Stimulated activated CD8-positive, alpha-beta memory T cell treated with anti-CD3 and anti-CD28 coated beads, Interleukin-7, amount 100 ng/mL, for 24 hours (primary cell): ENCODE measurements at places on chromosomes 7 and 10.

- DNase-seq, result no peak
Measured at GRCh38 chr7:15577600-15577999, 15.8 kb upstream of the AGMO start.

- DNase-seq, result no peak
Measured at GRCh38 chr10:29317423-29318021, 28.7 kb downstream of the LYZL1 start.

DNA sequence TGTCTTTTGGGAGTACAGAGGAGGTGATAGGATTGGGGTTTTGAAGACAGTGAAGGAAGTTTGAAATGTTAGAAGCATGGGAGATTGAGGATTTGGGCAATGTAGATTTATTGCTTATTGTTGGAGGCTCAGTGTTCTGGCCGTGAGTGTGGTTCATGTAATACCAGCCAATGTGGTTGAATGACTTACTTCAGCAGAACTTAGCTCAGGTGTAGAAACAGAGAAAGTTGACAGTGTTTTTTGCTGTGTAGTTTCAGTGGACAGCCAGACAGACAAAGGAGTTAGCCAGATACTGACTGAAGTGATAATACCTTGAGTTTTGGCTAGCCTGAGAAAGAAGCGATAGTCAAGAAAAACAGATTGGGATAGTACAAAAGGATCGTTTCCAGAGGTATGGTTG, 88.5 kb downstream of the AHCYL2 start:
- DNase-seq, result no peak

DNA sequence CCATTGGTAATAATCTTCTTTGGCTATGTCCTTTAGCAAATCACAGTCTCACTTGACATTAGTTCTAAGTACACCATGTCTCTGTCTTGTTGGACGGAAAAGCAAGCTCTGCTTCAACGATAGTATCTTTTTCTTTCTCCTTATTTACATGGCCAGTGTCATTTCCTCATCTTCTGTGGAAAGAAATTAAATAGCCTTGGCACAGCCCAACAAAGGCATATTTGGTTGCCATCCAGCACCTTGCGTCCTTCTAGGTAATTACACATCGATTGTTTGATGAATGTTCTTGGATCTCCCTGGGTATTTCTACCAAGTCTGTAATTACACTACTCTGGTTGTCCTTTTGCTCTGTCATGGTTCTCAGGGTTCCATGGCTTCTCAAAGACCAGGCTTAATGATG, 183.1 kb downstream of the CHN2 start:
- DNase-seq, result no peak

DNA sequence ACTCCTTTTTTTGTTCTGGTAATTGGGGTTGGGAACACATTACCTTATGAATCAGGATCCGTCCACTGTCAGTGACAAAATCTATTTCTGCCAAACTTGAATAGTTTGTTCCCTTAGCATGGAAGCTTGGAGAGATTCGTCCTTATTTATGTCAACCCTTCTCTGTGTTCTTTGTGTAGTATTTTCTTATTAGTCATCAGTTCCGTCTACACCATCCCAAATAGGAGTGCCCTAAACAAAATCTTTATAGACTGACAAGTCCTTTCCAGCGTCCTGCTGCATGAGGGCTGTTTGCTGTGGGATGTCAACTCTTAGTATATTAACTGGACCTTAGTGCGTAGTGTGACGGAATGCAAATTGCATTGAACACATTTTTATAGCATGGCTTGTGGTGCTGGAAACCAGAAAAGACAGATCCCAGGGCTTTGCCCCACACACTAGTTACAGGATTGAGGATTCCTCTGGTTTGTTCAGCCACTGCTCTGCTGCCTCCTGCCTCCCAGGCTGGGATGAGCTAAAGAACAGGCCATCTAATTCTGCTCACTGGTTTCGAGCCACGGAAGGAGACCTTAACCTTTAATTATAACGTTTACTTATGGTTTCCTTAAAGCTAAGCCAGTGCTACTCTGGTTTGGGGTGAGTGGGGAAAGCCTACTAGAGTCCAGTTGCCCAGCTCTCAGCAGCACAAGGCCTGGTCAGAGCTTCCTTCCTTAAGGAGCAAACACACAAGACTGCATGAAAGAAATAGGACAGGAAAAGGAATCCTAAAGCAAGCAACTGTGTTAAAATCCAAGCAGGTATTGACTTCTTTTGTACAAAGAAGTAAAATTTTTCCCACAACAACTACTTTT, 194.4 kb downstream of the CCSER2 start:
- DNase-seq, result no peak

DNA sequence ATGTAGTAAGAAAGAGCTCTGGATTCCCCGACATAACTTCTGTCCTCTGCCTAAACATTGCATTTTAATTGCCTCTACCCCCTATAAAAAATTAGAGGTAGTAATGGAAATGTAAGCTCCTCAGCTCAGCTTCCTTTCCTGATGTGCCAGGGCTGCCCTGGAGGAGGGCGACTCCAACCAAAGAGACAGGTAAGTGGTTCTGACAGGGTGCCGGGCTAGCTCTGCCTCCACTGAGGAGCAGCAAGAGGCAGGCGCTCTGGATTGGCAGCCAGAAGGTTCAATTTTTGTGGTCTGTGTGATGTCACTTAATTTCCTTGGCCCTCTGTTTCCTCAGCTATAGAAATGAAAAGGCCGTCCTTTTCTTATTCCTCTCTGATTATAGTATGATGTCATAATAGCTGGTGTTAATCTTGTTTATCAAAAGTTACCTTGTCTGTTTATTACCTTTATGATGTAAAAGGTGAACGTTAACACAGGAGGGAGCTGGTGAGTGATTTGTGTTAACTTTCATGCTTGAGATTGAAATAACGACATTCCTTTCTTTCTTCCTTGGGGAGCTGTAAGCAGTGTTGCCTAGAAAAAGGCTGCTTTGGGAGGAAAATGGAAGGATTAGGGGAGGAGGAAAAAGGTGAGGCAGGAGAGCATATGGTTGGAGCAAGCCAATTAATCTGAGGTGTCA, 51.8 kb downstream of the ANLN start:
- DNase-seq, result no peak

DNA sequence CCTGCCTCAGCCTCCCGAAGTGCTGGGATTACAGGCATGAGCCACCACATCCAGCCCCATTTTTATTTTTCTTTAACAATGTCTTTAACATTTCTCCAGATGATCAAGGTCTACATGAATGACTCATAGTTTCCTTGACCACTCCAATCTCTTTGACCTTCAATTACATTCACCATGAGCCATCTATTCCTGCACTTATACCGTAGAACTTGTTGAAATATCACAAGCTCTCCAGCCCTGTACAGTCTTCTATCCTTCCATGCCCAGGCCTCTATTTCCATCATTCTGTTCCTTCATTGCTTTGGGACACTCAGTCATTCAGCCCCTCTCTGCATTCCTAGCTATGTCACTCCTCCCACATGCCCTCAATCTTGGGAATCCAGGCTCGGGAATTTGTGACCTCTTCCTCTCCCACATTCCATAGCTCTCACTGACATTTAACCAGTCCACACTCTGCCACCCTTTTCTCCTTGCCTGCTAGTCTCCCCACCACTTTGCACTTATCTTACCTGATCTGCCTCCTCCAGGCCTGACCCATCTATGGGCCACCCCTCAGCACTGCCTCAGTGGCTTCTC, 151.8 kb upstream of the STK17A start:
- DNase-seq, result no peak

- no peak for DNase-seq
Measured at GRCh38 chr7:77383333-77383740, 32.8 kb downstream of the GSAP start.

GRCh38 chr7:91344911-91345310, 80.7 kb downstream of the FZD1 start:
- no peak for DNase-seq

DNA sequence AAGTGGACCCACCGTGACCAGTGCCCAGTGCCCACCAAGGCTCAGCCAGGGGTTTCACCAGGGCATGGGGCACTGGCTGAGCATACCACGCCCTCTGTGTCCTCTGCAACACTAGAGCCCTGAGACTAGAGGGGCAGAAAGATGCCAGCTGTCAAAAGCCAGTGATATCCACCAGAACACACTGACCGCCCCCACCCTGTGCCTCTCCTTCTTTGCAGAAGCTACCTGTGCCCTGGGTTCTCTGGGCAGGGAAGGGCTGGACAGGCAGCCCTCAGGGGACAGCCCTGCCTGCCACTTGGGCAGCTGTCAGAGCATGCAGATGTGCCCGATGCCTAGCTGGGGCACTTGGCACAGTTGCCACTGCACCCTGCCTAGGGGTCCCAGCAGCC, 494 bp downstream of the VSIR start:
- no peak for DNase-seq

DNA sequence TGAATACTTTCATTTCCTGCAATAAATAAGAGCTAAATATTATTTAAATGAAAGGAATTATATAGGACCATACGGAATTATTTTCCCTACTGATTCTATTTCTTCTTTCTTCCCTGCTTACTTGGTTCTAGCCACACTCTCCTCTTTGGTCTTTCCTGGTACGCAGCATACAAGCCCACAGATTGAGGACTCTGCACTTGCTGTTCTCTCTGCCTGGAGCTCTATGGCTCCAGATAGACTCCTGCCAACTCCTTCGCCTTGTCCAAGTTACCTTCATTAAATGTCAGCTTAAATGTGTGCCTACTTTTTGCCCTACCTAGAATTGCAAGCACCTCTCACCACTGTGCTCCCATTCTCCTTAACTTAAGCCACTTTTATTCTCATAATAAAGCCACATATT, 203.4 kb downstream of the MDFIC start:
- no peak for DNase-seq

DNA sequence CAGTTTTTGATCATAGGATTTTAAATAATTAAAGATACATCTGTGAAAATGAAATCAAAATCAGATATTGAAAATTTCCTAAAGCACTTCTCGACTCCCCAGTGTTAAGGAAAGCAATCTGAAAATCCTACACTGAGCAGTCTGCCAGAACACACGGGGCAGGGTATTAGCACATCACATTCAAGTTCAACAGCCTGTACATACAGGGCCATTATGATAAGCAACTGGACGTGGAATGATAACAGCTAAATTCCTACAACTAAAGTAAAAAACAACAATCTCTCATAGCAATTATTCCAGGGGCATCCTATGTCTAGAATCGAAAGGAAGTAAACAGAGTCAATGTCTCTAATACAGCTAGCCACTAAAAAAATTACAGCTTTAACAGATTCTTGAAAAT, 31.7 kb downstream of the TRDMT1 start:
- DNase-seq, result no peak

DNA sequence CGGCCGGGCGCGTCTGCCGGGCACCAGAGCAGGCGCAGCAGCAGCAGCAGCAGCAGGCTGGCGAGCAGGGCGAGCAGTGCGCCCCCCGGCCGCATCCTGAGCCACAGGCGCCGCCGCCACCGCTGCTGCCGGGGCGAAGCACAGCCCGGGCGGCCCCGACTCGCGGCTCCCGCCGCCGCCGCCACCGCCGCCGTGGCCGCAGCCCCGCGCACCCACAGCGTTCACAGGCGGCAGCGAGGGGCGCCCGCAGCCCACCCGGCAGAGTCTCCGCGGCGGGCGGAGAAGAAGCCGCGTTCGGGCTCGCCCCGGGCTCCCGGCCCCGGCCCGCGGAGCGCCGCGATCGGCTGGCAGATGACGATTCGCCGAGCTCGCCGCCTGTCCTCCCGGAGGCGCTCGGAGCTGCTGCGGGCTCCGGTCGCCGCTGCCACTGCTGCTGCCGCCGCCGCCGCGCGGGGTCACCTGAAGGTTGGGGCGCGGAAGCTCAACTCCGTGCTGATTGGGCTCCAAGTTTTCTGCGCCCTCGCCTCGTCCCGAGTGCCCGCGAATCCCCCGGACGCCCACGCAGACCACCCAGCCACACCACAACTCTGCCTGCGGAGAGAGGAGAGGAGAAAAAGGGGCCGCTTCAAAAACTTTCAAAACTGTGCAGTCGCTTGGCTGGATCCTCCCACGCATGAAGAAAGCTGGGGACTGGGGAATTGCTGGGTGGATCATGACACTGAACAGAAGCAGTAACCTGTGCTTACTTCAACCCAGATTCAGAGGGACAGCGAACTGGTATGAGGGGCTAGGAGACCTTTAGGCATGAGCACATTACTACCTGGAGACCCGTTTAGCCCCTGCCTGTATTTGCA, at the start of gene ST8SIA6:
ST8SIA6 (minus strand) TSS at position 435 of the 854 bp plus-strand sequence; CDS start at position 95, 340 bp downstream.
- DNase-seq, result no peak

- no peak for DNase-seq
Measured at GRCh38 chr10:86851328-86852207, 95.1 kb downstream of the BMPR1A start.

GRCh38 chr7:5549096-5549763, 125.6 kb upstream of the TNRC18 start:
- DNase-seq, result no peak

- no peak for DNase-seq
Measured at GRCh38 chr7:101743241-101743994, 74.0 kb upstream of the CUX1 start.

GRCh38 chr10:99279626-99280111, 44.0 kb upstream of the HPSE2 start:
- no peak for DNase-seq

DNA sequence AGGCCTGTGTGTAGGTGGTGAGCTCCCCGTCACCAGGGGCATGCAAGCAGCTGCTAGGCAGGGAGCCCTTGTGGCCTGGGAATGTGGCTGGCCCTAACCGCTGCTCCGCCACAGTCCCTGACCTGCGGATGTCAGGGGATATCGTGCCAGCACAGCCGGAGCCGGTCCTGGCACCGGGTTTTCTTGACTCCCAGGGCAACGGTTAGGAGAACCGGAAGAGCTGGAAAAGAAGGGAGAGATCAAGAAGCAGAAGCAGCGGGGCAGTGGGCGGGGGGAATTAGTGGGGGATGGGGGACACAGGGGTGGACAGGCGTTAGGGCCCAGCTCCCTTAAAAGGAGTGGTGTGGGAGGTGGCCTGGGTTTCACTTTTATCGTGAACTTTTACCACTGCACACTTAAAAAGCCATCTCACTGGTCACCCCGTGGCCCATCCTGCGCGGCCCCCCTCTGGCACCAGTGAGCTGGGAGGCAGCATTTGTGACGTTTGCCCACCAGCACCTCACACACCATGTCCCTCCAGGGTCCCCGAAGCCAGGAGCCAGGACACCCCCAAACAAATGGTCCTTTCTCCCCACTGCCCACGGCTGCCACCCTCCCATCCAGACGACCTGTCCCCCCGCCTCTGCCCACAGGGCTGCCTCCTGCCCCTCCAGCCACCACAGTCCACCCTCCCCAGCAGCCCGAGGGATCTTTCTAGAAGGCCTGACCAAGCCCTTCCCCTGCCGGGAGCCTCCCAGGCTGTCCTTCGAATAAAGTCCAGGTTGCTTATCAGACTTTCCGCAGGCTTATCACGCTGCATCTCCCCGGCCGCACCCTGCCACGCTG, 1.8 kb upstream of the MICALL2 start:
- DNase-seq, result no peak

DNA sequence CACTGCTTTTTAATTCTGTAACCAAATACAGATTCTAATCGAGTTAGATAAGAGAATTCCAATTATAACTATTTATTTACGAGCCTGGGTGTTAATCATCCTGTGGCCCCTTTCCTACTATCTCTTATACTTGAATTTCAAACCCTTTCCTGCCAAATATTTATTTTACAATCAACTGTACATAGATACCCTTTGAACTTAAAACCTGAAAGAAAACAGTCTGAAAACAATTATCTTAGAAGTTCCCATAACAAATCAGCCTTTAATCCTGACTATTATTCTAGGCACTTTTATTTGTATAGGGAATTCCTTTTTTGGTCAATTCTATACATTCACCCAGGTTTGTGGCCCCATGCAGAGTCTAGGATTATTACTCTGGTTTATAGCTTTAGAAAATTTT, 10.6 kb upstream of the GPR37 start:
- no peak for DNase-seq

- no peak for DNase-seq
Measured at GRCh38 chr7:47046949-47047348, 535.0 kb downstream of the TNS3 start.
